ENCODE measurements at places on chromosomes 6 and 20. TPM values are rescaled to one million over a fixed set of nuclear protein-coding genes. Genes with fewer than 3 reads are reported as not detected.

Gene FOXS1
- not detected for total RNA-seq

Gene HLA-DPB1
- total RNA-seq: 1.8 TPM

Gene MAFB
- 4.7 TPM for total RNA-seq

Gene NPEPL1
- total RNA-seq: 26.0 TPM

Gene LAMP5
- under 0.01 TPM for total RNA-seq

Gene PCSK2
- not detected for total RNA-seq

Gene PRL
- total RNA-seq: not detected

Gene KIAA1755
- 0.37 TPM for total RNA-seq

Gene BACH2
- 0.59 TPM for total RNA-seq

Gene OR12D3
- total RNA-seq: not detected

Gene XKR7
- total RNA-seq: not detected

Gene TNNC2
- 0.73 TPM for total RNA-seq

Gene SLC52A3
- total RNA-seq: not detected

Gene ECI2
- 96.3 TPM for total RNA-seq

Gene SYCP2
- total RNA-seq: 0.37 TPM

Gene RBM24
- not detected for total RNA-seq

Gene EFCAB8
- total RNA-seq: under 0.01 TPM

Gene MRAP2
- 1.4 TPM for total RNA-seq

Gene LRFN2
- total RNA-seq: not detected

Gene BTNL2
- total RNA-seq: not detected

Gene BPI
- total RNA-seq: not detected

Gene HNF4A
- total RNA-seq: not detected

Gene PRDM13
- not detected for total RNA-seq

Gene UNC93A
- total RNA-seq: not detected

Gene PRKN
- 2.0 TPM for total RNA-seq

Gene KCNS1
- 0.20 TPM for total RNA-seq

Gene ADGB
- not detected for total RNA-seq

Gene HCRTR2
- total RNA-seq: not detected

Gene HTR1B
- total RNA-seq: 0.20 TPM

Gene GABRR1
- total RNA-seq: not detected

Gene MACROD2
- 0.78 TPM for total RNA-seq

Gene SYNDIG1
- total RNA-seq: under 0.01 TPM

Gene JPH2
- total RNA-seq: 0.20 TPM

Gene BTN1A1
- under 0.01 TPM for total RNA-seq

Gene RNASET2
- total RNA-seq: 12.5 TPM

Gene DDX43
- 0.39 TPM for total RNA-seq

Gene CDH4
- under 0.01 TPM for total RNA-seq

Gene CNR1
- under 0.01 TPM for total RNA-seq

Gene TMC2
- total RNA-seq: under 0.01 TPM

Gene FOXP4
- total RNA-seq: 1.1 TPM

Gene KIF6
- total RNA-seq: not detected

Gene VGLL2
- total RNA-seq: not detected

Gene TMEM170B
- 2.9 TPM for total RNA-seq

Gene APOM
- 0.59 TPM for total RNA-seq

Gene LHFPL5
- total RNA-seq: not detected

Gene TAGAP
- total RNA-seq: not detected

Gene SLPI
- not detected for total RNA-seq

Gene HLA-G
- not detected for total RNA-seq

Gene BCAS1
- total RNA-seq: 0.37 TPM

Gene CALHM4
- not detected for total RNA-seq

Data from subcutaneous preadipocyte (primary cell).